ENCODE measurements at places on chromosomes 7 and 10.
A peak's percentile ranks its signal among the peaks of the same experiment; 100 is the strongest.

DNA sequence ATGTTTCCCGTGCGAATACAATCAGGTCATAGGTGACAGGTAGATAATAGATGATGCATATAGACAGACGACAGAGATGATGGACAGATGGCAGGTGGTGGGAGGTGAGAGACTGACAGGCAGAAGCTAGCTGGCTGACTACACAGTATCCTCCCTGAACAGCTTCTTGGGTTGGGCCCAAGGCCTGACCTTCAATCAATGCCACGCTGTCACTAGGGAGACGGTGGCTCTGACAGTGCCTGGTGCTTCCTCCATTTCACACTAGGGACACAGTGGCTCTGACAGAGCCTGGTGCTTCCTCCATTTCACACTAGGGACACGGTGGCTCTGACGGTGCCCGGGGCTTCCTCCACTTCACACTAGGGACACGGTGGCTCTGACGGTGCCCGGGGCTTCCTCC is 200.1 kb downstream of the DIP2C start:
- no peak for DNase-seq

- DNase-seq, result no peak
Observed at GRCh38 chr7:151674161-151674920, 154.6 kb upstream of the RHEB start.

GRCh38 chr7:116511552-116512519 is 12.3 kb downstream of the CAV2 start:
- peak; percentile 50 for DNase-seq

DNA sequence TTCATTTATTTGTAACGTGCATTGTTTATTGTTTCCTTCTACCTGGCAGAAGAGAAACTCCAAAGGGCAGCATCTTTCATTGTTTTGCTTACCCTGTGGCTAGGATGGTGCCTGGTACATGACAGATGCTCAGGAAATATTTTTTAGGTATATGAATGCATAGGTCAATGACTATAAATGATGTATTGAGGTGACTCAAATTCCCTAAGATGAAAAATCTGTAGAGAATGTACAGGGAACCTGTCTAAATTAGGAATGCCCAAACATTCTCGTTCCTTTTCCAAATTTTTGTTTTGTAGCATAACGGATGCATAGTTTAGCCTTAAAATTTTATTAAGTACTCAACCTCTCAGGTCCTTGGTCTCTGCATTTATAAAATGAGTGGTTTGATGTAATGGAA is 71.6 kb downstream of the NRP1 start:
- DNase-seq, result no peak

- DNase-seq, result no peak
Observed at GRCh38 chr7:15397922-15398760, 163.7 kb downstream of the AGMO start.

DNA sequence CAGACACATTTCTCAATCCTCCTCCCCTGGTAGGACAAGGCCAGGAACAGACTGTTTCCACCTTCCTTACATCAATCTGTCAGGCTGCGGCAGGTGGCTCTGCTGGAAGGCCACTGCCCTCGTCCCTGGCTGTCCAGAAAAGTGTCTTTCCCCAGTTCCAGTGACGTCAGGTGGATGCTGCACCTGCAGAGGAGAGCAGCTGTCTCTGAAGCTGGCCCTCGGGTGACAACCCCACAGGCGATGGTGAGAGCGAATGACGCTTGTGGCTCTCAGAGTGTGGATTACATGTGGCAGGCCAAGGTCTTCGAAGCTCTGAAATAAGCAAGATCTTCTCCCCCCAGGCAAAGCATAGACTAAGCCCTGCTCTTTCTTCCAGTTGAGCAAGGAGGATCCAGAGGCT is 146.9 kb upstream of the RET start:
- DNase-seq, result no peak

- DNase-seq, result no peak
Observed at GRCh38 chr10:326350-326749, 191.1 kb downstream of the ZMYND11 start.

- peak; percentile 90 for DNase-seq
Observed at GRCh38 chr10:97445722-97446639, at the start of the genes EXOSC1 and ZDHHC16. EXOSC1 (minus strand) TSS chr10:97446006; CDS start chr10:97445985, 21 bp downstream. ZDHHC16 (plus strand) TSS chr10:97446175; CDS start chr10:97451676, 5,501 bp downstream.
